Esophagus squamous epithelium (tissue), 5 donors: ENCODE measurements at places on chromosomes 1 and 21.

DNA sequence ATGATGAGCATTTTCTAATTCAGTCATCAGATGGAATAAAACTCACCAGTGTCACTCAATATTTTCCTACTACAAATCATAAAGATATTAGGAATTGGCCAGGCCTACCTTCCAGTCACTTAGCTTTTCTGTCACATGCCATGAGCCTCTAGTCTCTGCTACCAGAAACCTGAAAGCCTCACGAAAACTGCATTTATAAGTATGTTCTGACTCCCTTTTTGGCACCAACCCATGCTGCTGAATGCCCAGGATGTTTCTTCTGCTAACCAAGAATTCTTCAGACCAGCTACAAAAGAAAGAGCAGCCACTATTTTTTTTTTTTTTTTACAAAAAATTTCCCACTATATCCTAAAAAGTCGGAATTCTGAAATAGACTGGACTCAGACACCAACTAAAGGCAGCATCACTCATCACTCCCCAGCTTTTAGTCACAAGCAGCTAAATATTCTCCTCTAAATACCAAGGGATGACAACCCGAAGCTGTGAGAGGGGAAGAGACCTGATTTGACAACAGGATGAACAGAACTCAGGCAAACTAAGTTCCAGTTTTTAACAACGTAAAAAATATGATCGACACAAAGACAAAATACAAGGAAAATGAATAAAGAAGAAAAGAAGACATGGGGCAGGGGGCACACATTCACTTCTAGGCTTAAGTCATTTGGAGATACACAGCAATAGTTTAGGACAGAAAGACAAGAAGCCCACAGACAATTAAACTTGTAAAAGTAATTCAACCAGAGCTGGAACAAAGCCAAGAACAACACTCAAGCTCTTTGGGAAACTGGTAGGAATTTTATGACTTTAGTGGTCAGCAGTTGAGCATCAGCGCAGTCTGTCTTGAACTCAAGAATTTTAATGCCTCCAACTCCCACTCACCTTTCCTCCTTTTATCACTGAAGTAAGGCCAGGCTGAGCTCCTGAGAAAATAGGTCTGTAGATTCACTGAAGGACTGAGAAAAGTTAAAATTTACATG lies 1.7 kb downstream of the DCAF8 start:
- no peaks in the 10 kb centered on the region for H3K27me3 ChIP-seq
- DNase-seq: no peak
- H3K36me3 ChIP-seq: no peaks in the 10 kb centered on the region
- H3K27ac ChIP-seq: peak overlapping the region; percentile 97
- peak overlapping the region; percentile 100 for H3K4me3 ChIP-seq

DNA sequence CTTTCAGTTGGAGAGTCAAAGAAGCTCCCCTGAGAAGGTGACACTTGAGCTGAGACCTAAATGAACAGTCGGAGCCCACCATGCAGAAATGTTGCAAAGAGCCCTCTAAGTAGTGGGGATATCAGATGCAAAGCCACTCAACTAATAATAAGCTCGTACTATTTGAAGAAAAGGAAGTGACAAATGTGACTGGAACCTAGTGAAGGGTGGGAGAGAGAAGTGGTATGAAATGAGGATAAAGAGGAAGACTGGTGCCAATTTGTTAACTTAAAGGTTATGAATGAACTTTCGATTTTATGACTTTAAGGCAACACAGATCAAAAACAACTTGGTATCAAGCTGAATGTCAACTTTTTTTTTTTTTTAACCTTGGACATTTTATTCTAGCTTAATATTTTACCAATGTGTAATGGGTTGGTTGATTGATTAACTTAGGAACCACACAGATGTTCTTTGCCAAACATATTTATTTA lies 14.7 kb downstream of the LYPLAL1 start:
- no peaks in the 10 kb centered on the region for H3K27me3 ChIP-seq
- H3K36me3 ChIP-seq: no peaks in the 10 kb centered on the region
- DNase-seq: no peak
- H3K4me3 ChIP-seq: no peak overlapping the region

DNA sequence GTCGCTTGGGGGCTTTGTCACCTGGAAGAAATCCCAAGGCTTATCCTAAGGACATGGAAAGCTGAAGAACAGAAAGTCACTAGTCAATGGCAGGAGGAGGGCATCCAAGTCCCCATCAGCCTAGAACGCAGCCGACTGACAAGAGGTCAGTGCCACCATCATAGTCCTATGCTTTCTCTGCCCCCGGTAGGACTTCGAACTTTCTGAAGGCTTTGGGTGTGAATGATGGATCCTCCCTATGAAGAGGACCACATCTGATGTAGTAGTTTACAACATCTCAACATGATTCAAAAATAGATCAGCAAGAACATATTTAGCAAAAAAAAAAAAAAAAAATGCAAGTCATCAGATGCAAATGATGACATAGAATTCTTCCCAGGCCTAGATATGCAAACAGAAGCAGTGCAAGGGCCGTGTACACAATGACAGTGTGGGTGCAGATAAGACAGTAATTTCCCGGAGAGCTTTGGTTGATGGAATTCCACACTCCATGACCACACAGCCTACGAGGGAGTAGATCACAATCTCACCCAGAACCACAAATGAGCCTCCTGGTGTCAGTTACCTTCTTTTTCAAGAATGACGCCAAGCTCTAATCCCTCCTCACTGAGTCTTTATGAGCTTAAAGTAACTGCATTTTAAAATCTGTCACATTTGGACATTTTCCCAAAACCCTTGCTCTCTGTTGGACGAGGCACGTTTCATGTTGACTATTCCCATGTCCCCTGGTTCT lies 88.2 kb downstream of the PSMG1 start:
- no peak overlapping the region for H3K27ac ChIP-seq
- H3K4me1 ChIP-seq: peaks cover 8% of the 10 kb centered on the region
- no peaks in the 10 kb centered on the region for H3K36me3 ChIP-seq
- DNase-seq: no peak
- no peak overlapping the region for H3K4me3 ChIP-seq

- no peak for DNase-seq
- no peaks in the 10 kb centered on the region for H3K27me3 ChIP-seq
- no peak overlapping the region for H3K4me3 ChIP-seq
- H3K27ac ChIP-seq: no peak overlapping the region
- H3K36me3 ChIP-seq: no peaks in the 10 kb centered on the region
These were observed 102.0 kb upstream of the SGIP1 start for GRCh38 chr1:66431999-66432398.

GRCh38 chr1:169931795-169932231 lies 38.1 kb upstream of the SCYL3 start:
- H3K4me1 ChIP-seq: peaks cover 15% of the 10 kb centered on the region
- no peaks in the 10 kb centered on the region for H3K27me3 ChIP-seq
- no peak overlapping the region for H3K27ac ChIP-seq
- no peak for DNase-seq

DNA sequence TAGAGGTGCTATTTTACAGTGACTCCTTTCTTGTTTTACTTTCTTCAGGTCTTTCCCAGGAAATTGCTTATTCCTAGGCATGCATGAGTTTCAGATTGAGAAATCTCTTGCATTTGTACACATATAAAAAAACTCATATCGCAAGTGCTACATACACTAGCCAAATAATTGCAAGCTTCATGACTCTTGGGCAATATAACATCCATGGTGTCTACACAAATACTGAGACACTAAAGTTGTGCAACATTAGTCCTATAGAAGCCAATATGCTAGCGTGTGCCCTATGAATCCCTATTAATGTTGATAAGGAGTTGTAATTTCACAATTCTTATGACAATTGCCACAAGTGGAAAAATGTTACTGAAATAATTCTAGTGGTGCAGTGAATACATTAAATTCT lies 591.0 kb downstream of the ADGRL2 start:
- no peak for DNase-seq
- H3K4me1 ChIP-seq: no peaks in the 10 kb centered on the region
- H3K36me3 ChIP-seq: no peaks in the 10 kb centered on the region
- no peak overlapping the region for H3K4me3 ChIP-seq
- no peak overlapping the region for H3K27ac ChIP-seq
